ENCODE measurements at places on chromosomes 2 and 18.

DNA sequence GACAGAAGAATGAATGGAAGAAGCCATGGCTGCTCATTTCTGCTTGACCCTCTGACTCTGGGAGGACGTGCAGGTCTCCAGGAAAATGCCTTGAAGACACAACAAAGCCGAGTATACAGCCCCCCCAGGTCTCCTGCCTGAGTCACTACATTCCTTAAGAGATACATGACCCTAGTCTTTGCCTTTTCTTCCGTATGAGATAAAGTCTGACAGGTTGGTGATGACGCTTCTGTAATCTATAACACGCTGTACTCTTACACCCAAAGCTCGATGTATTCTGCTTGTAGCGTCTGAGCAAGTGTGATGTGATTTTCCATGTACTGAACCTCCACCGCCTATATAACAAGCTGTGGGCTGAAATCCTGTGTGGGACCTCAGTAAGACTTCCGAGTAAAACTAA, 77.3 kb downstream of the KCTD1 start:
- no peak for DNase-seq

GRCh38 chr2:172845028-172845630, 109.5 kb downstream of the RAPGEF4 start:
- no peak for DNase-seq

- no peak for DNase-seq
Observed at GRCh38 chr2:138239902-138240491, 261.6 kb upstream of the SPOPL start.

DNA sequence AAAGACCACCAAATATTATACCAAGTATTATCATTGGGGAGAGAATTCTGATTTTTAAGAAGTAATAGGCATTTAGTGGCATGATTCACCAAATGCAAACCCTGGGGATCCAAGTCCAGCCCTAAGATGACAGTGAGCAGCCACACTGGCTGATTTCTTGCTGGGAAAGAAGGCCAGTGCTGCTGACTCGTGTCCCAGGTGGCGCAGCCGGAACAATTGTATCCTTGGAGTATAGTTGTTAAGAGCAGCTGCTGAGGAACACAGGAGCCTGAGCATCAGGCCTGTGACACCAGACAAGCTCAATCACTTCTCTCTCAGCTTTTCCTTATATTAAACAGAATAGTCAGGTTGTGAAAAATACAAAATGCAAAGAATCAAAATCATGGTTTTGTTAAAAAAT, 48.4 kb downstream of the LRP1B start:
- no peak for DNase-seq

GRCh38 chr2:192151853-192152252, 42.9 kb downstream of the TMEFF2 start:
- no peak for DNase-seq

- DNase-seq = no peak
Observed at GRCh38 chr2:32680942-32681341, 53.1 kb downstream of the TTC27 start.

GRCh38 chr2:118464046-118464445, 375.8 kb downstream of the INSIG2 start:
- no peak for DNase-seq

- no peak for DNase-seq
Observed at GRCh38 chr18:12621742-12622306, 36.1 kb downstream of the SPIRE1 start.

- DNase-seq = no peak
Observed at GRCh38 chr2:144924827-144925226, 404.9 kb upstream of the ZEB2 start.

DNA sequence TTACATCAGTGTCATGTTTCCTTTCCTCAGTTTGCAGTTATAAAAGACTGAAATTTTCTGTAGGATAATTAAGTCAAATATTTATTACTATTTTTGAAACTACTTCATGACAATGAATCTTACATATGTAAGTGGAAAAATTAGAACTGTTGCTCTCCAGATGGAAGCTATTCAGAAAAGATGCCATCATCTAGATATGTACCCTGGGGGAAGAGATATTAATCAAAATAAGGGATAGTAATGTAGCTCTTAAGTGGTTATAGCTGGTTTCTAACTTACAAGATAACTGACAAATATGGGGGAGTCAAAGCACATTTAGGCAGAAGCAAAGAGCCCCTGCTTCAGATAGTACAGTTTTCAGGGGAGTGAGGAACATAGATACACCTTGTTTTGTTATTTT, 38.1 kb upstream of the PAX3 start:
- no peak for DNase-seq

DNA sequence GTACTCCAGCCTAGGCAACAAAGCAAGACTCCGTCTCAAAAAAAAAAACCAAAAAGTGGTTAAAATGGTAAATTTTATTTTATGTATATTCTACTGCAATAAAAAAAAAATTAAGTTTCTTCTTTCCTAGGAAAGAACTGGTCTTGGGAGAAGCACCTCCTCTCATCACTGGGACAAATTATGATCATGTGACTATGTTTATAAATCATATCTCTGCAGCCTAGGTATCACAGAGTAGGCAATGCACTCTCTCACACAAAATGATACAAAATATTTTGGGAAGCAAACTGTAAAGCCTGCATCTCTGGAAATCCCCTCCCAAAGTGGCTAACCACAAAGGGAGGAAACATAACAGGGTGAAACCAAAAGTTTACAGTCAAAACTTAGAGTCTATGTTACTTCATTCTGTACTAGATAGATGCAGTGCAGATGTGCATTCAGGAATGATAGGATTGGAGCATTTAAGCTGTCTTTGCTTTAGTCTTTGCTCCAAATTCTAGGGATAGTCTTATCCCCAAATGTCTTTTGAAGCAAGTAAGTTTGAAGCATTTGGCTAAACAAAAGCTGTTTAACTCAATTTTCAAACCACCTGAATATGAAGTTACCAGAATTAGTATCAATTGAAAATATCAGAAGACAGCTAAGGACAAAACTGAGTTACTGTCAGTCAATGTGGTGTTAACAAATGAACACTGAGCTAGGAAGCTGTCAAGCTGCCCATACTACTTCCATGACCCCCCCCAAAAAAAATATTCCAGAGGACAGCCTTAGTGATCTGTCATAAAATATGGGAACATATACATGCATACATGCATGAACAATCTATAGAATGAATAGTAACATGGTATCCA, 21.1 kb upstream of the MALT1 start:
- no peak for DNase-seq

- no peak for DNase-seq
Observed at GRCh38 chr2:222076973-222077690, 221.7 kb downstream of the PAX3 start.

DNA sequence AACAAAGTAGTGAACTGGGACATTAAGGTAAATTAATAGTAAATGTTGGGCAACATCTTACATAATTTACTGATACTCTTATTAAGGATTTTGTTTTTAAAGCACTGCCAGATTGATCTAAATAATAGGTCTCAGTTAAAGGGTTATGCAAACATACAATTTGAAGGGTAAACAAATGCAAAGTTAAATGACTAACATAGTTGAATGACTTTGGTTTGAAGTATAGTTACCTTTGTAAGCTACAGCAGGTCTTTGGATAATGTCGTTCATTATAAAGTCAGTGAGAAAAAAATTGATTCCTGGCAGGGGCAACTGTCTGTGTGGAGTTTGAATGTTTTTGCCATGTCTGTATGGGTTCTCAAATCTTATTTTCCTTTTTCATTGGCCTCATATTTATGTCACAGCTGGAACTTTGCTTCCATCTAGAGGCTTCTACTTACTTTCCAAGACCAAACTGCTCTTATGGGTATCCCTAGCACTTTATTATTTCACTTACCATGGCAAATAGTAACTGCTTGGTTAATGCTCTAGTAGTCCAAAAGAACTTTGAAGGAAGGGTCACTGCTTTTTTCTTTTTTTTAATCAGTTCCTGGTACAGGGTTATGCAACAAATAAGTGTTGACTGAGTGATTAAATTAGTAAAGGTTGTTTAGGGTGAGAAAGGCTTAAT, 107.8 kb downstream of the NBEAL1 start:
- no peak for DNase-seq

DNA sequence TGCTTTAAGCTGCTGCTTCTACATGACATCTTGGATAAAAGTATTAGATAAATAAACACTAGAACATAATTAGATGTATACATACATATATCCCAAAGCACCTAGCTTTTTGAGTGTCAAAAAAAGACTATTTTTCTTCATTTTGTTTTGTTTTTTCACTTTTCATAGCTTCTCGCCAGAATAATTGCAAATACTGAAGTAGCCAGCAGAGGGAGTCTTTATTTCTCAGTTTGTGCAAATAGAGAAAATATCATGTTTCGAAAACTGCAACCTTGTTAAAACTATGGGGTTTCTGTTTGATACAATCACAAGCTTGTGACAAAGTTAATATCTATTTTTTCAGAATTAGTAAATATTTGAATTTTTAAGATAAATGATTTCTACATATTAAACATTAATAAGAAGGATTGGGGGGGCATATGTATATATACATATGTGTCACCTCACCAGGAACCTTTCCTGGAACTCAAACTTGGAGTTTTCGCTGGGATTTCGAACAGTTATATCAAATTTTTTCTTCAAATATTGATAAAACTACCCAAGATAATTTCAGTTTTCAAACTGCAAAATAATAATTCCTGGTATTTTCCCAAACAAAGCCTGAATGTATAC, 61.0 kb downstream of the GRB14 start:
- DNase-seq = no peak

DNA sequence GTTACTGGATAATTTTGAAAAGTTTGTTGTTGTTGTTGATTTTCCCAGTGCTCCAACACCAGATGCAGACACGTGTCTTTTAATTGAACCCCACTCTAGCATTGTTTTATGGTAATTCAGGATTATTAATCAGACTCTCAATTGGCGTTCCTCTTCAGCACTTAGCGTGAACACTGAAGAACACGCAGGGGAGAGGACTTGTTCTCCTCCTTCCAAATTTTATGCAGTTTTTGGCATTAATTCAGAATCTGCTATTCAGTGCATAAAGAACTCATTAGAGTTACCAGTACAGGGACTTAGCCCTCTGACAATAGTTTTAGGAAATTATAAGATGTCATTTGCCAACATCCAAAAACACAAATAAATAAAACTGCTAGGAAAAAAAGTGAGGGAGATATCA, 75.5 kb downstream of the SNTG2 start:
- DNase-seq = no peak

DNA sequence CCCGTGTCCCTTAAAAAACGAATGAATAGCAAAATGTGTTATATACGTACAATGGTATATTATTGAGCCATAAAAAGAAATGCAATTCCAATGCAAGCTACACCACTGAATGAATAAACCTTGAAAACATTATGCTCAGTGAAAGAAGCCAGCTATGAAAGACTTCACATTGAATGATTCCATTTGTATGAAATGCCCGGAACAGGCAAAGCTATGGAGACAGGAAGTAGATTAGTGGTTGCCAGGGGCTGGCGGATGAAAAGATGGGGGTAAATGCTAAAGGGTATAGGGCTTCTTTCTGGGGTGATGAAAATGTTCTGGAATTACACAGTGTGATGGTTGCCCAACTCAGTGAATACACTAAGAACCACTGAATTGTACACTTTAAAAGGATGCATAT, 113.3 kb downstream of the NOL10 start:
- DNase-seq = no peak

DNA sequence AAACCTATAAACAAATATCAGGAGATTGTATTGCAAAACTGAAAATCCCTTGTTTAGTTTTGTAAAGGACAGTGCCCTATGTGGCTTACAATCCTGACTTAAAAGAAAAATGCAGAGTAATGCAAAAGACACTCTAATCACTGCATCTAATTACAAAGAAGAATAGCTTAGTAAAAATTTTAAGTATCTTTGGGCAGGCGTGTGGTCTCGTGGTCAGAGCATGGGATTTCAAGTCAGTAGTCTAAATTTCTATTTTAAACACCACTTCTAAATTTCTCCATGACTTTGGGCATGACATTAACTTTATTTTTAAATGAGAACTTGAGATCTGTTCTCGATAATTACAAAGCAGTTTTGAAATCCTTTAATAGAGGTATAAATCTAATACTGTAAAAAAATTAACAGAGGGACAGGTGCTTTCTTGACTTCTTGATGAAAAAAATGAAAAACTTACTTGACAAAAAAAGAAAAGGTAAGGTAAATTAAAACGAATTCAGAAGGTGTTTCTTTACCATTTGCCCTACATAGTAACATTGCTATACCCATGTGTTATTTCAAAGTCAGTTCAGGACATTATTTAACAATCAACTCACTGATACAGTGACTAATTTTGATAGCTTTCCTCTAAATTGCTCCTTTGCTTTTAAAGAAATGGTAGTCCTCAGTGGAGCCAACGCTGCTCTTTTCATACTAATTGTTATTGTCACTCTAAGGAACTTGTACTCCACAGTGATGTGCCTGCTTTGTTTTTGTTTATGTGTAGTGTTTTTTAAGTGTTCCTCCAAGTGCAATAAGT, 17.6 kb upstream of the FTCDNL1 start:
- no peak for DNase-seq

GRCh38 chr2:64338910-64339500, 115.0 kb upstream of the LGALSL start:
- no peak for DNase-seq

GRCh38 chr2:1636791-1637415, 107.4 kb downstream of the PXDN start:
- DNase-seq = no peak

- no peak for DNase-seq
Observed at GRCh38 chr2:38264396-38265221, 112.5 kb downstream of the ATL2 start.

GRCh38 chr18:70015127-70015526, 67.5 kb upstream of the CD226 start:
- DNase-seq = no peak

DNA sequence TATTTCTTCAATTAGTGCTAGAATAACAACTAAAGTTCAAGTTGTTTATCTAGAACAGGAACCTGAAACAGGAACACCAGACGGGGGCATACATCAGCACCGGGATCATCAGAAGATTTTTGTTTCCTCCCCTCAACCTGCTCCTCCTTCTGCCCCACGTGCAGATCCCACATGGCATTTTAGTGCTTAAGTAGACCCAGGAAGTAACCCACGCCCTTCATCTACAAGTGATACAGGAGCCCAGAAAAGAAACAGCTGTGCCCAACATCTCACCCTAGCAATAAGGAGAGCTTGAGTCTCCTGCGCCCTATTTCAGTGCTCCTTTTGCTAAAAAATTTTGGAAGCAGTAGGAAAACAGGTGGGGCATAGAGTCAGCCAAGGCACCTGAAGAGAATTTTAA, 5.2 kb downstream of the ZNF385B start:
- peak; percentile 73 for DNase-seq

GRCh38 chr2:175690113-175690837, 311.8 kb downstream of the LNPK start:
- peak; percentile 15 for DNase-seq

- no peak for DNase-seq
Observed at GRCh38 chr2:58122540-58122939, 75.9 kb downstream of the VRK2 start.

DNA sequence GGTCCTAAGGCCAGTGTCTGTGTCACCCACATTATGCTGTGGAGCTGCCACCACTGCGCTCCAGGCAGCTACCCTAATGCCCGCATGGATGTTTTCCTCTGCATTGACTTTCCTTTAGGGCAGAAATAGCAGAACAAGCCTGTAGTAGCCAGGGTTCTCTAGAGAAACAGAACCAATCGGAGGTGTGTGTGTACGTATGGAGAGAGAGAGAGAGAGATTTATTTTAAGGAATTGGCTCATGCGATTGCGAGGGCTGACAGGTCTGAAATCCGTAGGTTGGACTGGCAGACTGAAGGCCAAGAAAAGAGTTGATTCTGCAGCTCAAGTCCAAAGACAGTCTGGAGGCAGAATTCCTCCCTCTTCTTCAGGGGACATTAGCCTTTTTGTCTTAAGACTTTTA, 110.3 kb downstream of the LAMA3 start:
- DNase-seq = no peak

GRCh38 chr2:233267516-233268245, 16.2 kb downstream of the ATG16L1 start:
- DNase-seq = no peak

GRCh38 chr18:63237881-63238692, 81.5 kb downstream of the BCL2 start:
- DNase-seq = no peak

All from head of caudate nucleus (tissue), 42 donors.